ENCODE measurements at places on chromosomes 16 and 17.

DNA sequence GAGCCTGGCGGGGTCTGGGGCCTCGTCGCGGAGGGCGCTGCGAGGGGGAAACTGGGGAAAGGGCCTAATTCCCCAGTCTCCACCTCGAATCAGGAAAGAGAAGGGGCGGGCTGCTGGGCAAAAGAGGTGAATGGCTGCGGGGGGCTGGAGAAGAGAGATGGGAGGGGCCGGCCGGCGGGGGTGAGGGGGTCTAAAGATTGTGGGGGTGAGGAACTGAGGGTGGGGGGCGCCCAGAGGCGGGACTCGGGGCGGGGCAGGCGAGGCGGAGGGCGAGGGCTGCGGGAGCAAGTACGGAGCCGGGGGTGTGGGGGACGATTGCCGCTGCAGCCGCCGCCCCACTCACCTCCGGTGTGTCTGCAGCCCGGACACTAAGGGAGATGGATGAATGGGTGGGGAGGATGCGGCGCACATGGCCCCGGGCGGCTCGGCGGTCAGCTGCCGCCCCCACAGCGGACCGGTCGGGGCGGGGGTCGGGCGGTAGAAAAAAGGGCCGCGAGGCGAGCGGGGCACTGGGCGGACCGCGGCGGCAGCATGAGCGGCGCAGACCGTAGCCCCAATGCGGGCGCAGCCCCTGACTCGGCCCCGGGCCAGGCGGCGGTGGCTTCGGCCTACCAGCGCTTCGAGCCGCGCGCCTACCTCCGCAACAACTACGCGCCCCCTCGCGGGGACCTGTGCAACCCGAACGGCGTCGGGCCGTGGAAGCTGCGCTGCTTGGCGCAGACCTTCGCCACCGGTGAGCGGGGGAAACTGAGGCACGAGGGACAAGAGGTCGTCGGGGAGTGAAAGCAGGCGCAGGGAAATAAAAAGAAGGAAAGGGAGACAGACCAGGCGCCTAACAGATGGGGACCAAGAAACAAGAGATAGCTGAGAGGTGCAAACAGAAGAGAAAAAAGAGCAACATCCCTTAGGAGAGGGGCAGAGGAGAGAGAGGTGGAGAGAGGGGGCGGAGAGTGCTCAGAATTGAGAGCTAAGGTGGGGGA, at the start of gene PNMT:
Gene PNMT (plus strand): TSS at position 509 of the 980 bp plus-strand sequence. CDS start 23 bp downstream, at position 532.
- peak; percentile 58 for DNase-seq

DNA sequence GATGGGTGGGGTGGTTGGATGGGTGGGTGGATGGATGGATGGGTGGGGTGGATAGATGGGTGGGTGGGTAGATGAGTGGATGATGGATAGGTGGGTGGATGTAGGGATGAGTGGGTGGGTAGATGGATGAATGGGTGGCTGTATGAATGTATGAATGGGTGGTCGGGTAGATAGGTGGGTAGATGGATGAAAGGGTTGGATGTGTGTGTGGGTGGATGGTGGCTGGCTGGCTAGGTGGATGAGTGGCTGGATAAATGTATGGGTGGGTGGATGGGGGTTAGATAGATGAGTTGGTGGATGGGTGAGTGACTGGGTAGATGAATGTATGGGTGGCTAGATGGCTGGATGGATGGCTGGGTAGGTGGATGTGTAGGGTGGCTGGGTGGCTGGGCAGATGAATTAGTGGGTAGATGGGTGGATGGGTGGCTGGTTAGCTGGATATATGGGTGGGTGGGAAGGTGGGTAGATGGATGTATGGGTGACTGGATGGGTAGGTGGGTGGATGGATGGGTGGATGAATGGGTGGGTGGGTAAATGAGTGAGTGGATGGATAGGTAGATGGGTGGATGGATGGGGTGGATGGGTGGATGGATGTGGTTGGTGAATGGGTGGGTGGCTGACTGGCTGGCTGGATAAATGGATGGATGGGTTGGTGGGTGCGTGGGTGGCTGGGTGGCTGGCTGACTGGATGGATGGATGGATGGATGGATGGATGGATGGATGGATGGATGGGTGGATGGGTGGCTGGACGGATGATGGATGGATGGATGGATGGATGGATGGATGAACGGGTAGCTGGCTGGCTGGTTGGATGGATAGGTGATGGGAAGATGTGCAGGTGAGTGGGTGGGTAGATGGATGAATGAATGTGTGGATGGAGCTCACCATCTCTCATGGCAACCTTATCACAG, 18.9 kb upstream of the GOSR2 start:
- DNase-seq = no peak

- no peak for DNase-seq
Observed at GRCh38 chr17:63927464-63928171, 4.5 kb downstream of the CD79B start.

GRCh38 chr16:69253870-69254341, 57.2 kb upstream of the VPS4A start:
- DNase-seq = no peak

DNA sequence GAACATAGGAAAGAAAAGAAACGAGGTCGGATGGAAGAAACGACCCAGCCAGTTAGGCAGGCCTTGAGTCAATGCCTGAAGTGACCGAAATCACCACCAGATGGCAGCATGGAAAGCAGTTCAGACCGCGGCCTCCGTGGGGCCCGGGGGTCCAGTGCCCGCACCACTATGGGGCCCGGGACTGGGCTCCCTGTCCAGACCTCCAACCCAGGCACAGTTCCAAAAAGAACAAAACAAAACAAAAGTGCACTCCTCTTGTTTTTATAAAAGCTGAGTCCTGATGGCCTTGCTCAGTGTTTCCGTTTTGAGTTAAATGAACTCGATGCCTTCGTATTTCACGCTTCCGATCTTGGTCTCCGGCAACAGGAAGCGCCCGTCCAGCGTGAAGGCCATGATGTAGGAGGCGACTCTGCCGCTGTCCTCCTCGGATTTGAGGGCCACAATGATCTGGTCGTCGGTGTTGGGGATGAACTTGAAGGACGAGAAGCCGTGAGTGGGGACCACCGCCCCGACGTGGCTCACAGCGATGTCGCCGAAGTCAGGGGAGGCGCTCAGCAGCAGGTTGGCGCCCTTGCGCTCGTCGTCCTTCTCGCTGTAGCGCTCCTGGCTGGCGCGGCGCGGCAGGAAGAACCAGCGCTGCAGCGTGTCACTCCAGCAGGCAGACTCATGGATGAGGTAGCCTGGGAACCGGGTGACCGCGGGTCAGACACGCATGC, 13.7 kb upstream of the LGALS3BP start:
- peak; percentile 36 for DNase-seq

DNA sequence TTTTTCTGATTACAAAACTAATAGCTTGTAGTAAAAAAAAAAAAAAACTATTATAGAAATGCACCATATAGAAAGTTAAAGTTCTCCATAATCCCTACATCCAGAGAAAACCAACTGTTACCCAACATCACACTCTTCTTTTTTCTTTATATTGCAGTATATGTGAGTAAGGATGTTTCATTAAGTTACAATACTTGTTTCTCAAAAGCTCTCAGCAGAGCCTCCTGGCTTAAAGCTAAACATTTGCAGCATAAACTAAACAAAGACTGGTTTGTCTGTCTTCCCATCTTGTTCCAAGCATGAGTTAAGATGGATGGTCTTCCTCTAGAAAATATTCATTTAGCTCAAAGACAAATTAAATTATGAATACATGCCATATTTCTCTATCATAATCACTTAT, 25.2 kb downstream of the GRB2 start:
- DNase-seq = no peak

DNA sequence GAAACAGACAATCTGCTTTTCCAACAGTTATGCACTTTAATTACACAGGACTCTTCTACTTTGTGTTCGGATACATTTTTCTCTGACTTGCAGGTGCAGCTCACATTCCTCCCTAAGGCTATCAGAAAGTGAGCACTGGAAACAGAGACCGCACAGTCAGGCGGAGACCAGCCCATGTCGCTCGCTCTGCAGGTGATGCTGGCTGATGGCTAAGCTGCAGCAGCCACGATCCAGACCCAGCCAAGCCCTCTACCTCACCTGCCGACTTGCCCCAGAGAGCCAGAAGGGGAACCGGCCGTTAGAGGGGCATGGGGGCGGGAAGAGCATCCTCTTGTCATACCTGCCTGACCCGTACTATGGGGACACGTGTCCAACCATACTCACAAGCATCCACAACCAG, 33.8 kb downstream of the MAP1LC3B start:
- DNase-seq = no peak

GRCh38 chr16:85600078-85600477, 13.0 kb upstream of the GSE1 start:
- no peak for DNase-seq

- DNase-seq = no peak
Observed at GRCh38 chr16:1874854-1875253, 2.9 kb upstream of the MEIOB start.

DNA sequence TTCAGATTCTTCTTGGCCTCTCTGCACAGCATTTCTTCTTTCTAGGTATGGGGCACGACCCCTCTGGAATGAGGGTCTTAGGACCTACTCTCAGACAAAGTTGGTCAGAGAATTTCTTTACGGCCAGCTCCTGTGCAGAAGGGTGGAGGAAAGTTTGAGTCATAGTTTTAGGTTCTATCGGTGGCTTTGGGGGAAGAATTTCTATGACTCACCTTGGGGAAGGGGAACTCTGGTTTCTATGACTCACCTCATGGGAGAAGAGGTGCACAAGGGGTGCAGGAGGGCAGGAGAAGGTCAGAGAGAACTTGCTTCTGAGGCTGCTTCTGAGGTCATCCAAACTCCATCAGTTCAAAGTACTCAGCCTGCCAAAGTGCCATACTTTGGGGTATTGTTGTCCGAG, 2.5 kb upstream of the ABCC12 start:
- DNase-seq = no peak

DNA sequence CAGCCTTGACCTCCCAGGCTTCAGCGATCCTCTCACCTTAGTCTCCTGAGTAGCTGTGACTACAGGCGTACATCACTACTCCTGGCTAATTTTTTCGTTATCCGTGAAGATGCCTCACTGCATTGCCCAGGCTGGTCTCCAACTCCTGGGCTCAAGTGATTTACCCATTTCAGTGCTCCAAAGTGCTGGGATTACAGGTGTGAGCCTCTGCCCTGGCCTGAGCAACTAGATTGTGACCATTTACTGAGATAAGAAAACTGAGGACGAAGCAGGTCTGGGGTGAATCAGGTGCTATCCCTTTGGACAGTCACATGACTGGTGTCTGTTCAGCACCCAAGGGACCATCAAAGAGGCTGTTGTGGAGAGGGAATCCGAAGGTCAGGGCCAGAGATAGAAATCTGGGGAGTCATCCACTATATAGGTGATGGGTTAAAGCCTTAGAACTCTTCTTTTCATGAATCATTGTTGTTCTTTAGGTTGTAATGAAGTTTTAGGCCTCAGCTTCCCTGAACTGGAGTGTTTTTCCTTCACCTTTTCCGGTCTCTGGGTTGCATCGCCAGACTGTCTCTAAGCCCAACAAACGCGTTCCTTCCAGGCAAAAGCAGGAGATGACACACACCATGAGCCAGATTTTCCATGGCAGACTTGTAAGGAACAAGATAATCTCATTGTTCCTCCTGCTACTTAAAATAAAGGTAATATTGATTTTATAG, 62.5 kb downstream of the FTO start:
- no peak for DNase-seq

GRCh38 chr16:79132701-79133100, 467.8 kb downstream of the MAF start:
- no peak for DNase-seq

DNA sequence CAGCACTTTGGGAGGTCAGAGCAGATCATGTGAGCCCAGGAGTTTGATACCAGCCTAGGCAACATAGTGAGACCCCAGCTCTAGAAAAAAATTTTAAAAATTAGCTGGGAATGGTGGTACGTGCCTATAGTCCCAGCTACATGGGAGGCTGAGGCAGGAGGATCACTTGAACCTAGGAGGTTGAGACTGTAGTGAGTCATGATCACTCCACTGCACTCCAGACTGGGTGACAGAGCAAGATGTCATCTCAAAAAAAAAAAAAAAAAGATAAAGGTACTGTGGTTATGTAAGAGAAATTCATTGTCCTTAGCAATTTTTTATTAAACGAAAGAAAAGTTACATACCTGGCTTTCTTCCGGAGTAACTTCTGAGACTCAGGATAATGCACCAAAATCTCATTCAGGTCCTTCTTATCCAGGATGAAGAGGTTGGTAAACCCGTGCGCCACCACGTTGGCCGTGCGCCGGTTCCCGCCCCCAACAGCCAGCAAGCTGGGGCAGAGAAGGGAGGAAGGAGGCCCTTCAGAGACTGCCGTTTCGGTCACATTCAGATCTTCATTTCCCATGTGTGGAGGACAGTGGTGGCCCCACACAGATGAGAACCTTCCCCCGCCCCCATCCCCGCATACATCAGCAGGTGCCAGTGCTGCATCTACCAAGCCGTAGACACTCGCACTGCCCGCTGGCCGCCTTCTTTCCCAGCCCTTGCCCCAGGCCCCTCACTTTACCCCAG, 73.7 kb downstream of the CNGB1 start:
- no peak for DNase-seq

- DNase-seq = peak; percentile 14
Observed at GRCh38 chr16:4505356-4506147, 29.4 kb downstream of the HMOX2 start.

DNA sequence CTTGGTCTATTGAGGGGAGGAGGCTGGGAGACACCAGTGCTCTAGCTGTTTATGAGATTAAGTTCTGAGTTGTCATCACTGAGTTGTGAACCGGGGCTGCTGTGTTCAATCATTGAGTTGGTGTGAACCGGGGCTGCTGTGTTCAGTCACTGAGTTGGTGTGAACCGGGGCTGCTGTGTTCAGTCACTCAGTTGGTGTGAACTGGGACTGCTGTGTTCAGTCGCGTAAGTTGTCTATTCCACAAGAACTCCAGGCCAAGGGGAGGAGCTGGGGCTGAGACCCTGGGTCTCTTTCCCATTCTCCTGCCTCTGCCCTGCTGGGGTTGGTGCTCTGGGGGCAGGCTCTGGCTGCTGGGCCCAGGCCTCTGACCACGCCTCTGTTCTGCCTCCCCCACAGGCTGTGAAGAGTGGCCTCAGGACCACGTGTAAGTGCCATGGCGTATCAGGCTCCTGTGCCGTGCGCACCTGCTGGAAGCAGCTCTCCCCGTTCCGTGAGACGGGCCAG, 24.5 kb downstream of the WNT9B start:
- no peak for DNase-seq

DNA sequence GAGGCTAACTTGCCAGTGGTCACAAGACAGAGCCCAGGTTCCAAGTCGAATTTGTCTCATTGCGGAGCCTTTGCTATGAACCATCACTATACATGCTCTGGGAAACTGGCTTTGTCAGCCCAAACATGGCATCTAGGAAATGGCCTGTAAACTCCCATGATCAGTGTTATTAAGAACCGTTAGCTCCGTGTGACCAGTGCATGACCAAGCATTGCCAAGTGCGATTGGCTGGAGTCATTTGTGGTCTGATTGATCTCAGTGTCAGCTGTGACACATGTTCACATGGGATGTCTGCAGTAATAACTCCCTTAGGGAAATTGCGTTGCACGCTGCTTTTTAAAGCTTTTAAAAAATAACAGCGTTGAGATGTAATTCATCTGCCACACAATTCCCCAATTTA, 18.6 kb upstream of the CDH3 start:
- no peak for DNase-seq
